A549 treated with Hydrocortisone at 1 μM for 4 hours (cell line): ENCODE measurements at places on chromosomes 16 and 17. TPM values are rescaled to one million over a fixed set of nuclear protein-coding genes. Genes with fewer than 3 reads are reported as not detected.

TLCD3B gene
- total RNA-seq: 0.18 to 0.43 TPM (median 0.32 TPM) in 5 replicates

KRTAP4-1 gene
- total RNA-seq: 0.10 to 0.29 TPM (median 0.16 TPM) in 3 of 5 replicates, not detected in the others

LIMD2 gene
- total RNA-seq: 8.6 to 13.1 TPM (median 11.4 TPM) in 5 replicates

EPX gene
- not detected in 5 replicates for total RNA-seq

ACSM5 gene
- total RNA-seq: not detected in 5 replicates

ZFPM1 gene
- 4.2 to 7.1 TPM (median 6.6 TPM) in 5 replicates for total RNA-seq

GJD3 gene
- total RNA-seq: 0.80 to 1.4 TPM (median 0.96 TPM) in 5 replicates

CAPNS2 gene
- total RNA-seq: not detected in 5 replicates

C16orf86 gene
- 0.05 to 0.13 TPM in 2 of 5 replicates, not detected in the others for total RNA-seq

ZDHHC1 gene
- 5.4 to 6.9 TPM (median 6.8 TPM) in 5 replicates for total RNA-seq

ZC3H18 gene
- total RNA-seq: 45.0 to 57.7 TPM (median 47.4 TPM) in 5 replicates

HP gene
- total RNA-seq: not detected in 5 replicates

FAM171A2 gene
- total RNA-seq: 2.3 to 4.3 TPM (median 3.0 TPM) in 5 replicates

PLK1 gene
- total RNA-seq: 150 to 164 TPM (median 157 TPM) in 5 replicates

NPIPA8 gene
- total RNA-seq: 0.53 to 1.0 TPM (median 0.84 TPM) in 5 replicates

TMEM235 gene
- total RNA-seq: not detected in 5 replicates

SLC13A5 gene
- total RNA-seq: 0.13 to 0.47 TPM (median 0.15 TPM) in 5 replicates

SF3B3 gene
- 131 to 205 TPM (median 189 TPM) in 5 replicates for total RNA-seq

WWP2 gene
- total RNA-seq: 21.5 to 25.7 TPM (median 22.7 TPM) in 5 replicates

SLC38A8 gene
- total RNA-seq: 0.46 TPM in 1 of 5 replicates, not detected in the others

OR1D2 gene
- not detected in 5 replicates for total RNA-seq

RAMP2 gene
- 0.75 to 1.2 TPM (median 1.0 TPM) in 5 replicates for total RNA-seq

MYH2 gene
- total RNA-seq: not detected in 5 replicates

RTN4RL1 gene
- 12.8 to 15.8 TPM (median 15.2 TPM) in 5 replicates for total RNA-seq

TSPOAP1 gene
- not detected in 5 replicates for total RNA-seq

CCL11 gene
- total RNA-seq: not detected in 5 replicates

RND2 gene
- total RNA-seq: 0.07 to 0.22 TPM (median 0.15 TPM) in 5 replicates

PIGW gene
- total RNA-seq: 22.5 to 32.3 TPM (median 23.4 TPM) in 5 replicates

KRT24 gene
- not detected in 5 replicates for total RNA-seq

CSH1 gene
- total RNA-seq: not detected in 5 replicates

MEOX1 gene
- total RNA-seq: not detected in 5 replicates

CCL4 gene
- total RNA-seq: not detected in 5 replicates

PPP1R27 gene
- 0.15 to 0.39 TPM (median 0.22 TPM) in 4 of 5 replicates, not detected in the other for total RNA-seq
